ENCODE measurements at places on chromosomes 5 and 9. TPM values are rescaled to one million over a fixed set of nuclear protein-coding genes. Genes with fewer than 3 reads are reported as not detected.

DNA sequence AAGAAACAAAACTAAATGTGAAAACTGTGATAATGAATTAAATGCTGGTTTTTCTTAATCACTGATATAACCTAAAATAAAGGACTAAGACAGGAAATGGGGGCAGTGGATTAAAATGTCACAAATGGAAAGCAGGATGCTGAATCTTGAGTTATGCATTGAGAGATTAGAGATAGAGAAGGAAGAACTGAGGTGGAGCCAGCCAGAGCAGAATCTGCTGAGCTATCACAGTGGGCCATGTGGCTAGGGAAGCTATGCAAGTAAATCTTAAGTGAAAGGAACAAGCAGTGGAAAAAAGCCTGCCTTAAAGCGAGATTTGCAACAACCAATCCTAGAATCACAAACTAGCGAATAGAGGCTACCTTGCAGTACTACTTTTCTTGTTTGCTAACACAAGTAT lies 188.5 kb upstream of the RASA1 start:
- H3K27me3 ChIP-seq = no peaks in the 10 kb centered on the region
- no peak for DNase-seq
- H3K4me1 ChIP-seq = peaks cover 3% of the 10 kb centered on the region
- no peak overlapping the region for H3K27ac ChIP-seq
- no peak overlapping the region for H3K4me3 ChIP-seq

DNA sequence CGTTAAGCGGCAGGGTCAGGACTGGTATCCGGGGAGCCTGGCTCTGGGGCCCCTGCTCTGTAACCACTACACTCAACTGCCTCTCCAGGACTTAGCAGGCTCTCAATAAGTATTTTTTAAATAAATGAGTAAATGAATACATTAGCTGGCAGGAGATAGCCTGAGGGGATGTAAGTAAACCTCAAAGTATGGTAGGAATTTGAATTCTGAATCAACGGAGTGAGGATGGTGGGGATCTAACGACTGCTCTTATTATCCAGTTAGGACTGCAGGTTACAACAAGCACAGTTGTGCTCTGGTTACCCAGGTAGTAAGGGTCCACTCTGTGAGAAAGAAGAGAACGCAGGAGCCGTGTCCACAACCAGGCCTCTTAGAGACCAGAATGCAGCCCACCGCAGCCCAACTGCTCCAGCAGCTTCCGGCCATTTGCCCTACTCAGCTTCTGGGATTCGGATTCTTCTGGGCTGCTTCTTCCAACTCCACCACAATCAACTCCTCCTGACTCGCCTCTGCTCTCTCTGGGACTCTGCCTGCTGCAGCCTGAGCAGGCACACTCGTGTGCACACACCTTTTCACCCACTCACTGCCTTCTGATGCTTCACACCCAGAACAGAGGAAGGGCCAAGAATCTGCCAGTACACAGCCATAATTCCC lies 52.6 kb downstream of the MED27 start:
- DNase-seq = no peak
- no peak overlapping the region for H3K4me3 ChIP-seq
- no peaks in the 10 kb centered on the region for H3K27me3 ChIP-seq
- no peaks in the 10 kb centered on the region for H3K36me3 ChIP-seq

DNA sequence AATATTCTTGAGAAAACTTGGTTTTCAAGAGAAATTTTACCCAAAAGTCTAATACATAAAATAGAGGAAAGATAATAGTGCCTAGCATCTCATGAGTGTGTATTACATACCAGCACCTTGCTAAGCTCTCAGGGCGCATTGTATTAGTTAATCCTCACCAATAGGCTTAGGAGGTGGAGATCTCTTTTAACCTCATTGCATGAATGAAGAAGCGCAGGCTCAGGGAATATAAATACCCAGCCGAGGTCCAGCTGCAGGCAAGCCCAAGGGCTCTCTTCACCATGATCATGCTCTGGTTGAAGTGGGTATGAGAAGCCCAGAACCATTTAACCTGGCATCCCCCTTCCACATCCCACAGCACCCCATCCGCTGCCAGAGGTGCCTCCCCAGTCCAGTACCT lies 46.0 kb downstream of the CAMK2A start:
- no peaks in the 10 kb centered on the region for H3K36me3 ChIP-seq
- H3K4me1 ChIP-seq = peaks cover 5% of the 10 kb centered on the region
- no peak for DNase-seq
- H3K27me3 ChIP-seq = peaks cover 4% of the 10 kb centered on the region

DNA sequence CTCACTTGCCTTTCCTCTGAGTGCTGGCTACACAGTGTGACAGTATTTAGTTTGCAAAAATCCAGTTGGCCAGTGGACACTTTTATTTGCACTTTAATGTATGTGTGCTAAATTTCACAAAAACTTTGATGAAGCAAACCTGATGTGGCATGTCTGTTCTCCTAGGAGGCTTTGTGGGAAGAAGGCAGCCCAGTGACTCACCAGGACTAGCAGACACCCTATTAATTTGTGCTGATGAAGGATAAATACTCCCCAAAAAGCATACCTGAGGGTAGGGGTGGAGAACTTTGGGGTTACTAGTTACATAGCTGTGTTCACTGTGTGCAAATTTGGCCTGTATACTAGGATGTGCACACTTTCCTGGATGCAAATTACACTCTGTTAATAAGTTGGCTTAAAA lies 39.3 kb upstream of the IPPK start:
- H3K27ac ChIP-seq = no peak overlapping the region
- DNase-seq = no peak
- no peaks in the 10 kb centered on the region for H3K36me3 ChIP-seq
- H3K27me3 ChIP-seq = peaks cover 3% of the 10 kb centered on the region
- H3K4me3 ChIP-seq = no peak overlapping the region

DNA sequence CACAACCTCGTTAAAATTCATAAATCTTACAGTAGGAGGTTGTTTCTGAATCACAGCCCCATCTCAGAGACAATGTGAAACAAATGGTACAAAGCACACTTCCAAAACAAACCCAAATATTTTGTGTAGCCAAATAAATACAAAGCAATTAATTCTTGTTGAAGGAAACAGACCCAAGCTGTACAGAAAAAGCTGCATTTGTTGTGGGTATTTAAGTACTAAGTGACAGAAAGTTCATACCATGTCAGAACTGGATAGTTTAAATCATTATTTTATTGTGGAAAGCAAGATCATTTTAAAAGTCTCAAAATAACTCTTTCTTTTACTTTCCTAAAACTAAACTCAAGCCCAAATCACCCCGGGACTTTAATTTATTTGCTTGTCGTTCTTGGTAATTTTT lies 570.7 kb downstream of the ELAVL2 start:
- H3K4me3 ChIP-seq = no peak overlapping the region
- H3K27ac ChIP-seq = no peak overlapping the region
- peaks cover 6% of the 10 kb centered on the region for H3K4me1 ChIP-seq
- DNase-seq = no peak
- H3K36me3 ChIP-seq = peaks cover 6% of the 10 kb centered on the region

GRCh38 chr5:59799668-59800346 lies 93.7 kb downstream of the PDE4D start:
- no peak overlapping the region for H3K27ac ChIP-seq
- H3K27me3 ChIP-seq = no peaks in the 10 kb centered on the region
- H3K4me1 ChIP-seq = no peaks in the 10 kb centered on the region
- DNase-seq = no peak
- H3K36me3 ChIP-seq = no peaks in the 10 kb centered on the region
- H3K4me3 ChIP-seq = no peak overlapping the region

MAST4 gene
- 11.5 TPM for total RNA-seq

ADAMTS12 gene
- total RNA-seq = 0.54 TPM

PNPLA7 gene
- total RNA-seq = 6.7 TPM

TGFBI gene
- 2.3 TPM for total RNA-seq

All from glutamatergic neuron (in vitro differentiated cells).